Caco-2 (cell line): ENCODE measurements at places on chromosomes 13 and 19.
A peak's percentile ranks its signal among the peaks of the same experiment; 100 is the strongest.

- DNase-seq, result no peak
Observed at GRCh38 chr13:41848435-41849255, 112.3 kb downstream of the VWA8 start.

- no peak for DNase-seq
Observed at GRCh38 chr19:49213791-49214190, 56.2 kb downstream of the TRPM4 start.

- peak; percentile 55 for DNase-seq
Observed at GRCh38 chr19:954672-955494, 29.0 kb downstream of the ARID3A start.

DNA sequence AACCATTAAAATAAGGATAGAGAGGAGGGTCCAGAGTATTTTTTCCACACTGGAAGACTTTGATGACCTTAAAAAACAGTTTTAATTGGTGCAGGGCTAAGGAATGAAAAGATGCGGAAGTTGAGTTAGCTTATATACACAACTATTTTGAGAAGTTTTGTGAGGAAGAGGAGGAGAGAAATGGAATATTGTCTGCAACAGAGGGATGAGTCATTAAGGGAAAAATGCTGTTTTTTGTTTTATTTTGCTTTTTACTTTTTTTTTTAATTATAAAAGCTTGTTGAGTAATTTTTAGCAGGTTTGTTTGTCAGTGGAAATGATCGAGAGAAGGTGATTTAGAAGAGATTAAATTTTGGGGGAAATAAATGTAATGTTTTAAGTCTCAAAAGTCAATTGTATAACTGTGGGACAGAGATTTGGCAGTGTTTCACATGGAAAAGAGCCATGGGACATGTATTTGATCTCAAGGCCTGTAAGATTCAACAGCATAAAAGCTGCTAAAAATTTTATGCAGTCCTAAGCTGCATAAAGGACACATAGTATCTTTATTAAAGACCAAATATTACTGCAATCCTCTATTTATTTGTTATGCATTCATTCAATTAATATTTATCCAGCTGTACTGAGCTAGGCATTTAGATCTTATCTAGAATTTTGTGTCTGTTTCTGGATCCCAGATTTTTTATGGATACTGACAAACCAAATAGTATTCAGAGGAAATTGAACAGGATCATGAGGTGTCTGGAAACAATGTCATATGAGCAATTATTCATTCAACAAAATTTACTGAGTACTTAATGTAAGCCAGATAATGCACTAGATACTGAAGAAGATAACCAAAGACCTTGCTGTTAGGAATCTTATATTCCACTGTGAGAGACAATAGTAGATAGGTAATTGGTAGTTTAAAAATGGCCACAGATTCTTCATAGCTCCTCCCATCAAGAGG lies 72.7 kb downstream of the DNAJC15 start:
- DNase-seq, result no peak

GRCh38 chr13:32033744-32034143 lies 2.2 kb downstream of the FRY start:
- DNase-seq, result no peak

DNA sequence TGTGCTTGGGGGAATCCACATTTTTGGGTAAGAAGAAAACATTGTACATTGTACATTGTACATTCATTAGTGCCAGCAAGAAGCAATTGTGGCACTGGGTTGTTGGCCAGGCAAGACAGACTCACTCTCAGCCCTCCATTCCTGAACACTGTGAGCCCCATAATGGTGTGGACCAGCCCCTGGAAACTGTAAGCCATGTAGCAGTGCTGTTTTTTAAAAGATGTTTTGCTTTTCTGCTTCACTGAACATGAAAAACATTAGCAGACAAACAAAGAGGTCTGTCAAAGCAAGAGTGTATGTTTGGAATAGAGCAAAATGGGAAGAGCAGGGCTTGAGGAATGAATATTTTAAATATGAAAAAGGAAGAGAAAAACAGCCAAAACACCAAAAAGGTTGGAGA lies 39.1 kb upstream of the IL17D start:
- no peak for DNase-seq
